ENCODE measurements at places on chromosomes 1 and 21. TPM values are rescaled to one million over a fixed set of nuclear protein-coding genes. Genes with fewer than 3 reads are reported as not detected.

Gene AMIGO1
- total RNA-seq: 0.26 TPM

Gene LCE6A
- not detected for total RNA-seq

Gene RXRG
- not detected for total RNA-seq

Gene SAMSN1
- 58.9 TPM for total RNA-seq

Gene SLC44A3
- not detected for total RNA-seq

DNA sequence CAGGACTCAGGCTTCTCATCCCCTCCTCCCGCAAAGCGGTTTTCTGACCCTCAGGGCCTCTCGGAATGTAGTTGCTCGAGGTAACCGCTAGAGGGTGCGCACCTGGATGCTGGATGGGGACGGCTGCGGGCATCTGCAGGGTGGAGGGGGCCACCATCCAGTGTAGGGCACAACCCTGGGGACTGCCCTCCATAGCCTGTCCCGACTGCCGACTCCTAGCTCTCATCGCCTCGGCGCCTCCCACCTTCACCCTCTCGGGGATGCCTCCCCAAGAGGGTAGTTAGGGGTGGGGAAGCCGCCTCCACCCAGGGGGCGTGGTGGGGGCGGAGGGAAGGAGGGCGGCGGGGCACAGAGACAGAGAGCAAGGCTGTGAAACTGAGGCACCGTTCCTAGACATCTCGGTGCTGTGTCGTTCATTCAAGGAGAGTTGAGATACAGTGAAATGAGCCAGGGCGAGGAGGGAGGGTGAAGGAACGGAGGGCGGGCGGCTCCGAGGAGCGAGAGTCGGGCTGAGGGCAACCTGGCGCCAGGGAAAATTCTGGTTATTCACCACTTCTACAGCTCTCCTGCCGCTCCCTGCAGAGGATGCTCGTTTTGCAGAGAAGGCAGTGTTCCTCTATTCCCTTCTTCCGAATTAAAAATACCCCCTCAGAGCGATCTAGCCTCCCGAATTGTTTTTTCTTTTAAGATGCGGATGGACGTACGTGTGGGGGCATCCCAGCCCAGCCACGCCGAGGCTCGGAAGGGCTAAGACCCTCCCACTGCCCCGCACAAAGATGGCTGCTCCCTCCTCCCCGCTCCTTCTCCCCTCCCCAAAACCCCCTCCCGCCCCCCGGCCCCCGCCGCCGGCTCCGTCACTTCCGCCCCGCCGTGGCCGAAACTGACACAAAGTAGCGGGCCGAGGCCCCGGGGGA is at the start of gene ATP8B2:
Gene ATP8B2, plus strand, starts transcription at position 857 of the 914 bp plus-strand sequence. CDS start 2,617 bp downstream, outside the sequence.
- DNase-seq: peak; percentile 88
- peak within 1 kb of the TSS; percentile 90 for H3K27ac ChIP-seq
- H3K4me3 ChIP-seq: peak within 1 kb of the TSS; percentile 90

DNA sequence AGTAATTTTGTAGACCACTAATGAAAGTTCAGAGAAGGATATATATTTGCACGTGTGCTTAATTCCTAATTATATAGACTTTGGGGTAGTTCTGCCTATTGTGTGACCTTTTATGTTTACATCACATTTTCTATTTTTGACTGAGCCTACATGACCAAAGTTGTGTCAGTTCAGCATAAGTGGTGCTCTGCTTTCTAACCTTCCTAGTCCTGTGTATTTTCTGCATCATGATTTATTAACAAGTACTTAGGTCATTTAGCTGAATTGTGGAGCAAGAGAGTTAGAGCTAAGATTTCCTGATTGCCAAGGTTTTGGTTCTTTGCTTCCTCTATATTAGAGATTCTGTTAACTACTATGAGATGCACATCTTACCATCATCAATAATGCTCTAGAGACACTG is 176.0 kb downstream of the C1orf21 start:
- H3K4me1 ChIP-seq: no peaks in the 10 kb centered on the region
- H3K4me3 ChIP-seq: no peak overlapping the region
- H3K36me3 ChIP-seq: no peaks in the 10 kb centered on the region
- DNase-seq: no peak
- peaks cover 7% of the 10 kb centered on the region for H3K27me3 ChIP-seq

DNA sequence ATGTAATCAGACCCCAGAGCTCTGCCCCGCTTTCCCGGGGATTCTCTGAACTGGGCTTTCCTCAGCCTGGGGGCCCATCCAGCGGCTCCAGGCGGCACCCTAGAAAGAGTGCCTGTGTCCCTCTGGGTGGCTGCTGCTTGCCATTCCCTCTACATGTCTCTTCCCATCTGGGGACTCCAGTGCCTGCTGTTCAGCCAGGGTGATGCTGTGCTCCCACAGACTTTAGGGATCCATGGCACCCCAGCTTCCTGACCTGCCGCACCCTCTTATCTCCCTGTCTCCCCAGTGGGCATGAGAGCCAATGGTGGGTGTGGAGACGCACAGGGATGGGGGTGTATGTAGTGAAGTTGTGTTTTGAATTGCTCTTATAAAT is 16.2 kb downstream of the TRAPPC10 start:
- H3K4me1 ChIP-seq: peaks cover 44% of the 10 kb centered on the region
- no peak overlapping the region for H3K27ac ChIP-seq
- no peak for DNase-seq
- no peak overlapping the region for H3K4me3 ChIP-seq
- no peaks in the 10 kb centered on the region for H3K27me3 ChIP-seq
- H3K36me3 ChIP-seq: peaks cover 29% of the 10 kb centered on the region

DNA sequence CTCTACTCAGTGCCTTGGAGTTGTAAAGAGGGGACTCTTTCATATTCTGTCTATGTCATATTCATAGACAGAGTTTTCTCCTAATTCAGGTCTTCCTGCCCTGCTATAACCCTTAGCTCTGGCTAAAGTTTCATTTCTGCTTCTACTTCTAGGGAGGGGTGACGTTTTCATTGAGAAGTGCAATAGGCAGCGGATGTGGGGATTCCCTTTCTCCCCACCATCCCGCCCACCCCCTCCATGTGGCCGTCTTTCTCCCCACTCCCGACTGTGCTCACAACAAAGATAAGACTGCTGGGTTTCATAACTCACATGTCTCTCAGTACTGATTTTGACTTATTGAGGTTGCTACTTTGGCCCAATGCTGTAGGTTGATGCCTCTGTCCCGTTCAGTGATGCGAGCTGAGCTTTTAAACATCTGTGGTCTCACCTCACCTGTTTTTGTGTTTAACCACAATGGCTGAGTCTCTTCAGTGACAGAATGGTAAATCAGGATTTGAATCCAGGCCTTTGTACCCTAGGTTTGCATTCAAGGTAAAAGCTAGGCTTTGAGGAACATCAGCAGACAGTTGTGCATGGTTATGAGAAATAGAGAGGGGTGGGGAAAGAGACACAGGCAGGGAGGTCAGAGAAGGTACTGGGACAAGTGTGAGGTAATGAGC is 7.8 kb upstream of the KIF14 start:
- DNase-seq: peak; percentile 75
- peak overlapping the region; percentile 80 for H3K27ac ChIP-seq
- H3K4me3 ChIP-seq: peak overlapping the region; percentile 44
- H3K36me3 ChIP-seq: no peaks in the 10 kb centered on the region
- H3K27me3 ChIP-seq: peaks cover 9% of the 10 kb centered on the region
- peaks cover 43% of the 10 kb centered on the region for H3K4me1 ChIP-seq

- peaks cover 54% of the 10 kb centered on the region for H3K4me1 ChIP-seq
- no peak overlapping the region for H3K4me3 ChIP-seq
- DNase-seq: no peak
Observed at GRCh38 chr1:8397511-8397910, 79.6 kb downstream of the SLC45A1 start.

- no peaks in the 10 kb centered on the region for H3K36me3 ChIP-seq
- no peak overlapping the region for H3K27ac ChIP-seq
- peaks cover 41% of the 10 kb centered on the region for H3K27me3 ChIP-seq
- H3K4me3 ChIP-seq: no peak overlapping the region
- DNase-seq: no peak
- peaks cover 18% of the 10 kb centered on the region for H3K4me1 ChIP-seq
Observed at GRCh38 chr1:11684070-11684469, 3.1 kb upstream of the MAD2L2 start.

GRCh38 chr1:209063767-209064659 is 519.5 kb upstream of the CAMK1G start:
- no peak overlapping the region for H3K4me3 ChIP-seq
- no peaks in the 10 kb centered on the region for H3K27me3 ChIP-seq
- no peak for DNase-seq
- H3K27ac ChIP-seq: no peak overlapping the region
- no peaks in the 10 kb centered on the region for H3K4me1 ChIP-seq

GRCh38 chr1:153466908-153467307 is 6.5 kb upstream of the S100A7 start:
- H3K4me1 ChIP-seq: peaks cover 10% of the 10 kb centered on the region
- DNase-seq: no peak
- no peak overlapping the region for H3K27ac ChIP-seq
- peaks cover 43% of the 10 kb centered on the region for H3K27me3 ChIP-seq

DNA sequence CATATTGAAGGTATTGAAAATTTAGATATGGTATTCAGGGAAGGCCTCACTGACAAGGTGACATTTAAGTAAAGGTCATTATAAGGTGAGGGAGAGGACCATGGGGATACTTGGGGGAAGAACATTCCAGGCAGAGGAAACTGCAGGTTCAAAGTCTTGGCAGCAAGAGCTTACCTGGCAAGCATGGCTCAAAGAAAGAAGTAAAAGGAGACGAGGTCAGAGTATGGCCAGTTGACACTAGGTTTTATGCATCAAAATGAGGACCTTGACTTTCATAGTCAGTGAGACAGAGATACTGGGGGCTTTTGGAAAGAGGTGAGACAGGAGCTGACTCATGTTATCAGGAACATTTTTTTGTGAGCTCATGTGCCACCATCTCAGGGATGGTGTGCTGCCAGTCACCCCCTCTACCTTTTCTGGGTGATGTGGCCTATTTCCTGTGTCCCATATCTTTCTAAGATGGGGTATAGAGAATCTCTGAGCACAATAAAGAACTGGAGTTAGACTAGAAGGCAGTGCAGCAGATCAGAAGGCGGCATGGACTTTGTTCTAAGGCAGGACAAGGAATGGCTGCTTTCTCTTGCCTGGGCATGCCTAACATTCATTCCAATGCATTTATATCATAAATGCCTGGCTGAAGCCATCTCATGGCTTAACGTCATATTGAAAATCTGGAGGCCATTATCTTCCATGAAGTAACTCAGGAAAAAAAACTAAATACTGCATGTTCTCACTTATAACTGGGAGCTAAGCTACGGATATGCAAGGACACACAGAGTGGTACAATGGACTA is 406.7 kb downstream of the NTNG1 start:
- H3K4me3 ChIP-seq: no peak overlapping the region
- DNase-seq: no peak
- no peak overlapping the region for H3K27ac ChIP-seq
- no peaks in the 10 kb centered on the region for H3K36me3 ChIP-seq
- H3K27me3 ChIP-seq: no peaks in the 10 kb centered on the region
- H3K4me1 ChIP-seq: no peaks in the 10 kb centered on the region

- H3K27me3 ChIP-seq: no peaks in the 10 kb centered on the region
- peaks cover 12% of the 10 kb centered on the region for H3K36me3 ChIP-seq
- no peaks in the 10 kb centered on the region for H3K4me1 ChIP-seq
- no peak overlapping the region for H3K27ac ChIP-seq
Observed at GRCh38 chr1:119032986-119033385, 44.8 kb upstream of the TBX15 start.

- no peaks in the 10 kb centered on the region for H3K36me3 ChIP-seq
- peaks cover 64% of the 10 kb centered on the region for H3K27me3 ChIP-seq
- H3K27ac ChIP-seq: no peak overlapping the region
- H3K4me1 ChIP-seq: peaks cover 36% of the 10 kb centered on the region
- no peak for DNase-seq
Observed at GRCh38 chr1:3652548-3653285, 401 bp downstream of the TP73 start.

DNA sequence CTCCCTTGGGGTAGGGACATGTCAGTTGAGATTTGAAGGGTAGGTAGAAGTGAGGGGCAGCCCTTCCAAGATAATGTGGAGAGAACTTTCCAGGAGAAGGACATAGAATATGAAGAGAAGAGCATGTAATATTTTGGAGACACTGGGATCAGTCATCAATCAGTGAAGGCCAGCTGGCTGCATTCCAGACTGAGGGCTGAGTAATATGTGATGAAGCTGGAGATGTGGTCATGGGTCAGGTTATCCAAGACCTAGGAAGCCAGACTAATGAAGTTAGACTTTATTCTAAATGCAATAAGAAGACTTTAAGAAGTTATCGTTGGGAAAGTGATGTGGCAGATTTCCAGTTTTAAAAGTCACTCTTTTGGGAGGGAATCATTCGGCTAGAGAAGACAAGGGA is 262.0 kb downstream of the HMCN1 start:
- DNase-seq: no peak
- no peak overlapping the region for H3K4me3 ChIP-seq
- no peaks in the 10 kb centered on the region for H3K27me3 ChIP-seq
- no peak overlapping the region for H3K27ac ChIP-seq

DNA sequence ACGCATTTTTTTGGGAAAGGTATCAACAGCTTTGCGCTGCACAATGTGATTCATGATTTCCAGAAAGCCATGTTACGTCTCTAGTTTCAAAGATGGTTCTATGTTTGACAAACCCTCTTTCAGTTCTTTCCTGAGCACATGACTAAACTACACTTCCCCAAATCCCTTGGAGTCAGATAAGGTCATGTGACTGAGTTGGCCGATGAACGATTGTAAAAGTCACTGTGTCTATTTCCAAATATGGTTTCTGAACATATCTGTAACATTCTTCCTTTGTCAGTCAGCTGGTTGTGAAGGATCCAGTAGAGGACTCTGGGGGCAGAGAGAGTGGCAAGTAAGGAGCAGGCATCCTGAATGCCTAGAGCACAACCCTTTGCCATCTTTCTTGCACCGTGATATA is 35.4 kb downstream of the TMPRSS15 start:
- no peaks in the 10 kb centered on the region for H3K36me3 ChIP-seq
- DNase-seq: no peak
- no peak overlapping the region for H3K4me3 ChIP-seq
- no peaks in the 10 kb centered on the region for H3K27me3 ChIP-seq

GRCh38 chr1:168419736-168420135 is 124.1 kb downstream of the XCL2 start:
- H3K36me3 ChIP-seq: peaks cover 9% of the 10 kb centered on the region
- H3K4me1 ChIP-seq: peaks cover 42% of the 10 kb centered on the region
- no peak overlapping the region for H3K27ac ChIP-seq
- H3K4me3 ChIP-seq: no peak overlapping the region

DNA sequence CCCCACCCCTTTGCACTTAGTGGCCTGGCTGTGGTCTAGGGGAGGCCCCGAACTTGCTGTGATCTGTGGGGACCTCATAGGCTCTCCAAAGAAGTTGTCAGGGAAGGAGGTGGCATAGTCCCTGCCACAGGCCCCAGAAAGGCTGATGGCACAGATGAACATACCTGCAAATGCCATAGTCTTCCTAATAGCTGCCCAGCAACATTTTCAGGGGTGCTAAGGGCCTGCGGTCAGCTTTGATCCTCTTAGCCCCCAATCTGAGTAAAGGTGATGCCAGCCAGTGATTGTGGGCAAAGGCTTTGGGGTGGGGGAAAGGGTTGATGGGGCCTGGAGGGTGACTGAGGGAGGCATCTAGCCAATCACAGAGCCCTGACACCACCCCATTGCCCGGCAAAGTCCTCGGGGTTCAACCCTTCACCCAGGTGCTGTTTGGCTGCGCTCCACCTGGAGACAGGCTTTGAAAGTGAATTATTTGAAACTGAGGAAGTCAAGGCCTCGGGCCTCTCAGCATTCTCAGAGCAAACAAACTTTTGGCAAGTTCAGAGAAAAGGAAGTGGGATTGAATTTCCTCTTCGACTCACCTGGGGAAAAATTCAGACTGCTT is 35.8 kb downstream of the PAX7 start:
- H3K36me3 ChIP-seq: no peaks in the 10 kb centered on the region
- H3K4me1 ChIP-seq: no peaks in the 10 kb centered on the region
- no peak for DNase-seq
- no peak overlapping the region for H3K27ac ChIP-seq

- peaks cover under 1% of the 10 kb centered on the region for H3K36me3 ChIP-seq
- peak overlapping the region; percentile 66 for H3K4me3 ChIP-seq
- H3K4me1 ChIP-seq: peaks cover 89% of the 10 kb centered on the region
- peak overlapping the region; percentile 98 for H3K27ac ChIP-seq
Observed at GRCh38 chr1:234726359-234726943, 116.5 kb upstream of the IRF2BP2 start.

Measured in activated CD8-positive, alpha-beta memory T cell treated with anti-CD3 and anti-CD28 coated beads, Interleukin-2, amount 10 ng/mL, durations not matched to agents 7 days and 5 days (primary cell).